ENCODE measurements at places on chromosomes 1 and 21. TPM values are rescaled to one million over a fixed set of nuclear protein-coding genes. Genes with fewer than 3 reads are reported as not detected.

KRTAP20-3 gene
- total RNA-seq, result not detected

ADAMTS1 gene
- 274 TPM for total RNA-seq

SGIP1 gene
- 22.4 TPM for total RNA-seq

NDC1 gene
- total RNA-seq, result 43.1 TPM

SYT14 gene
- 2.0 TPM for total RNA-seq

C1QA gene
- not detected for total RNA-seq

TRAPPC10 gene
- total RNA-seq, result 21.9 TPM

GJA5 gene
- 3.7 TPM for total RNA-seq

S100A14 gene
- total RNA-seq, result 0.19 TPM

ATP1A4 gene
- not detected for total RNA-seq

HTR6 gene
- total RNA-seq, result not detected

CFHR4 gene
- not detected for total RNA-seq

C1QB gene
- total RNA-seq, result not detected

SAMD13 gene
- total RNA-seq, result 0.77 TPM

TMEM240 gene
- total RNA-seq, result 1.5 TPM

SPRR3 gene
- not detected for total RNA-seq

RAP1GAP gene
- total RNA-seq, result 0.56 TPM

ARTN gene
- not detected for total RNA-seq

CTSK gene
- total RNA-seq, result 24.2 TPM

NBPF4 gene
- not detected for total RNA-seq

MTHFR gene
- total RNA-seq, result 14.6 TPM

HRNR gene
- not detected for total RNA-seq

OR2T10 gene
- not detected for total RNA-seq

RAD54L gene
- 5.6 TPM for total RNA-seq

DEGS1 gene
- total RNA-seq, result 98.9 TPM

PYHIN1 gene
- not detected for total RNA-seq

HSPA6 gene
- total RNA-seq, result 2.3 TPM

FMO3 gene
- total RNA-seq, result 12.1 TPM

OR2L3 gene
- total RNA-seq, result not detected

GRHL3 gene
- under 0.01 TPM for total RNA-seq

DIRAS3 gene
- 8.2 TPM for total RNA-seq

CLCA1 gene
- not detected for total RNA-seq

FAM72C gene
- 2.5 TPM for total RNA-seq

DIO1 gene
- total RNA-seq, result not detected

RGS7 gene
- 2.7 TPM for total RNA-seq

SV2A gene
- 8.7 TPM for total RNA-seq

ARHGAP29 gene
- 60.3 TPM for total RNA-seq

SOX13 gene
- total RNA-seq, result 6.3 TPM

MYOM3 gene
- total RNA-seq, result under 0.01 TPM

JAM2 gene
- 2.0 TPM for total RNA-seq

NIBAN1 gene
- 47.4 TPM for total RNA-seq

PLEKHG5 gene
- total RNA-seq, result 16.9 TPM

FCRL5 gene
- total RNA-seq, result not detected

PRAMEF7 gene
- not detected for total RNA-seq

MMP23B gene
- total RNA-seq, result 8.1 TPM

HHIPL2 gene
- total RNA-seq, result not detected

SLC50A1 gene
- 27.3 TPM for total RNA-seq
